ENCODE measurements at places on chromosomes 1 and 21. TPM values are rescaled to one million over a fixed set of nuclear protein-coding genes. Genes with fewer than 3 reads are reported as not detected.

Gene OLIG2
- not detected for total RNA-seq

- no peak for DNase-seq
These were observed 760.8 kb upstream of the TPTE start for GRCh38 chr21:9760398-9761074.

DNA sequence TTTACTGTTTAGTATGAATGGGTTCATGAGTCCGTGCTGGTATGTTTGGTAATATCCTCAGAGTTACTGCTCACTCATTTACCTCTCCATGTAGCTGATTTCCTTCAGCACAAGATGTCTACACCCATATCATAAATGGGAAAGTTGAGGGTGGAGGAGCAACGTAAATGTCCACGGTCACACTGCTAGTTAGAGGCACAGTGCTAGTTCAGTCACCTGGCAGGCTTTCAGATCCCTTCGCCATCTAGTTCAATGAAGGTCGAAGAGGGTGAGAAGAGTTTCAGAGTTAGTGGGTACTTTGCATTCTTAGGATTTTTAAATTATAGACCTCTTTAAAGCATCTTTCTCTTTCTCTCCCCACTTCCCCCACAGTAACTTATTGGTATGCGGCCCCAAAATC is 218.8 kb downstream of the ZP4 start:
- DNase-seq: no peak

Gene GBP7
- total RNA-seq: 0.63 TPM

Gene PERM1
- total RNA-seq: not detected

GRCh38 chr1:110370827-110371226 is 20.0 kb downstream of the SLC16A4 start:
- no peak for DNase-seq

DNA sequence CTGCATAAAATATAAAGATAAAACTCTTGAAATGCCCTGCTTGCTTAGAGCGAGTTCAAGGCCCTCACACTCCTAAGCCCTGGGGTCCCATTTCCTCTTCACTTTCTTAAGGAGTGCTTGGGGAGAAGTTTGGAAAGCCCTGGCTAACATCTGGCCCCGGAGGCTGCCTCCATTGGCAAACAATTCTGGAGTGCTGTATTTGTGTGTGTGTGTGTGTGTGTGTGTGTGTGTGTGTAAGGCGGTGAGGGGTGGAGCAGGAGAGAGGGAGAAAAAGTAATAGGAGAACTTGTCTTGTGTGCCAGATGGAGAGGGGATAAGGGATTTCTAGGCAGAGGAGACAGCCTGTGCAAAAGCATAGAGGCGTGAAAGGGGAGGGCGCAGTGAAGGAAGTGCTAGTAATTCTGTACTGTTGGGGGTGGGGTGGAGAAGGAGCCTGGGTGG is 578 bp upstream of the TRIM62 start:
- DNase-seq: peak; percentile 61

DNA sequence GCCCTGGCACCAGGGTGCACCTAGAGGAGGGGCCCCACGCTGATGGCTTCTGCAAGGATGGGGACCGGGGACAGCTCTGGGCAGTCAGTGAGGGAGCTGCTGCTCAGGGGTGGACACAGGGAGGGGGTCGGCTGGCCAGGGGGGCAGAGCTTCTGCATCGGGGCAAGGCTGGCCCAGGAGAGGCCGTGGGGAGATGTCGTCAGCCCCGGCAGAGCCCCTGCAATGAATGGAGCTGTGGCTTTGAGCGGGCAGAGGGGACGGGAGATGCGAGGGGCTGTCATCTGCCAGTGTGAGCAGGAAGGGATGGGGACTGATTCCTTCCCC is 31.8 kb downstream of the SLX9 start:
- no peak for DNase-seq

DNA sequence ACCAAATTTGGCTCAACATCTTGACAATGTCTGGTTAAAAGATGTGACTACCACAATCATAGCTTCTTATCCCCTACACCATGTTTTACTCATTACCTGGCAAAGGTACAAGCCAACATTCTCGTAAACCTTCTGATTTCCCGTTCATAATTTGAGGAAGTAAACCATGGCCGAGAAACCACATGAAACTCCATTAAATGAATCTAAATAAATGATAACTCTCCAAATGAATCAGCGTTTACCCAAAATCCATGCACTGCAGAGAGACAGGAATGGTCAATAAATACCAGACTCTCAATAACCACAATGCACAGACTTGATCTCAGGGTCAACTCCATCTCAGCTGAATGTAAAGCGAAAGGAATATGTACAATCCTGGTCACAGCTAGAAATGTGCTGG is 125.2 kb downstream of the TYW3 start:
- no peak for DNase-seq

Gene TMPRSS15
- 0.07 TPM for total RNA-seq

DNA sequence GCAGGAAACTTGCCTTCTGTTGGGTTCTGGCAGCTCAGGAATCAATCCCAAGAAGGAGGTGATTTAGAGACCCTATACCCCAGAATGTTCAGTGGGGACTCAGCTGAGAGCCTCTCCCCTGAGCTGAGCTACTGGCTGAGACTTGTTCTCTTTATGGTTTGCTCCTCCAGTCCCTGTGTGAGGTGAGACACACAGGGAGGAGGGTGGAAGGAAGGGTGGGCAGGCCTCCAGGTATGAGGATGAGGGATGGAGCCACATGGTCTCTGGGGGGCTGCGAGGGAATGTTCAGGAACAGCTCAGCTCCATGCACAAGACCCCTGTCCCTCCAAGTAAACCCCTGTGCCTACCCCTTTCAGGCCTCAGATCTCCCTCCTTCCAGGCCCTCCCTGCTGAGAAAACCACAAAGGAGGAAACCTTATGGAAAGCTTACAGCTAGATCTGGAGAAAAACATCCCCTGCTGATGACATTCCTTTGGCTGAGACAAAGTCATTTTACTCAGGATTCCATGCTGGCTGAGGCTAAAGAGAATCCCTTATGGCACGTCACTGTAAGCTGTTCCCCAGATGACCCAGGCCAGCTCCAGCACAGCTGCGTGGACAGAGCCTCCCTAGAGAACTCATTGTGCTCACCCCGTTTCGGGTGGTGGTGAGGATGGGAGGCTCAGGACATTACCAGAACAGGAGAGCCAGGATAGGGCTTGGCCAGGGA is 91.5 kb upstream of the IPO9 start:
- peak; percentile 41 for DNase-seq

DNA sequence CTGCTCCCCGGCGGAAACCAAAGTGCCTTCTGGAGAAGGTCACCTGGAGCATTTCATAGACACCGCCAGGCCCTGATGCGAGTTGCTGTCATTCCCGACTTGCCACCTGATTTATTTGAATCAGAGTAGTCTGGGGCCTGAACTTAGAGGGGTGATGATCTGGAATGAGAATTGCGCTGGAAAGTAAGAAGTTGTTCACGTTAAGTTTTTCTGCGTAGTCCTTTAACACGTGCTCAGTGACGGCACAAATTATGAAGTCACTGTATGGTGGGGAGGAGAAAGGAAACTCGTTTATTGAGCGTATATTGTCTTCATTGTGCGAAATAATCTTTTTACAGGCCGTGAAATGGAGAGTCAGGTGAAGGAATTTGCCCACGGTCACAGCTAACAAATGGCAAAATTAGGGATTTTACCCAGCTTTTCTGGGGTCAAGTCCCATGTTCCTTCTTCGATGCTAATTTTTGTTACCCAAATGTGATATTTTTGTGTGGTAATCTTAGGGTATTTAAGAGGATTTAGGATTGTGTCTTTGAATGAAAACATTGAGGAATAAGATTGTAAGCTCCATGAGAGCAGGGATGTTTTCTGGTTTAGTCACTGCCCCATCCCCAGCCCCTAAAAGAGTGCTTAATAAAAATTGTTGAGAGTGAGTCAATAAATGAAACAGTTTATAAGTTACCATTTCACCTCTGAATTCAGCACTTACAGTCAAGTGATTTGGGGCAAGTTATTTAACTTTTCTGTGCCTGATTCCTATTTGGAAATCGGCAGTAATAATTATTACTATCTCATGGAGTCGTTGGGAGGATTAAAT is 46.4 kb upstream of the NBL1 start:
- peak; percentile 61 for DNase-seq

DNA sequence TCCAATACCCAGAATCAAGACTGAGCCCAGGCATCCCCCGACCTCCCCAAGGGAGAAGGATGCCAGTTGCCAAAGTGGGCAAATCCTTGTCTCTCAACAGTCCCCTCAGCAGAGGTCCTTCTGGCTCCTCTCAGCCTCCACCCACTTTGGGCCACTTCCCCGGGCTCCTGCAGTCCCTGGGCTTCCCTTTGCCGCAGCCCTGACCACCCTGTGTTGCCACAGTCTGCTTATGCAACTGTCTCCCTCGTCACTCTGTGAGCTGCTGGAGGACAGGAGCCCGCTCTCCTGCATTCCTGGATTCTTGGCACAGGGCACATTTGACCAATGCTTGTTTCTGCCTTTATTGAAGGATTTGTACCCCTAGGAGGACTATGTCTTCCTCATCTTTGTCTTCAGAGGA is 2.9 kb upstream of the LRP8 start:
- no peak for DNase-seq

DNA sequence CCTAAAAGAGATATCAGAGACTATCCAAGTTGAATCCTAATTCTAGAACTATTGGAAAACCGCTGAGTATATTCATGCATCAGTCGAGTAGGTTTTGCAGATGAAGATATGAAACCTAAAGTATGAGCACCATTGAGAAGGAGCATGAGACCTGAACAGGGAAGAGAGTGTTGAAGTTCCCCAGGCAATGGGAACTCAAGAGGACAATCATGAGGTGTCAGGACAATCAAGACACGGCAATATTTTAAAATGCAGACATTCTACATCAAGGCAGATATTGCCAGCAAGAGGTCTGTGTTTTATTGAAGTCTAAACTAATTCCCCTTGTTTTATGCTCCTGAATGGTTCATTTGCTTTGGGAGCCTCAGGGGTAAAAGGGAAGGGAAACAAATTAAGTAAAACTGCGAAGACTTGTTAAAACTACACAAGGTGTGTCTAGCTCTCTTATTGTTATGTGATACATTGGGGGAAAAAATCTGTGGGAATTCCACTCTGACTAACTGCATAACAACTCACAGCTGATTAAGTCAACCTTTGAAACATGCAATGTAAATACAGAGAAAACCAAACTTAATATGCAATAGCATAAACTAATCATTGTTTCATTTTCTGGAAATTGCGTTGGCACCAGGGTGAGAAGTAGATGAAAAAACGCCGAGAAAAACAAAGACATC is 347.9 kb upstream of the ADGRL2 start:
- DNase-seq: no peak

Gene IGSF3
- total RNA-seq: 27.2 TPM

Gene ZCCHC17
- 25.9 TPM for total RNA-seq

DNA sequence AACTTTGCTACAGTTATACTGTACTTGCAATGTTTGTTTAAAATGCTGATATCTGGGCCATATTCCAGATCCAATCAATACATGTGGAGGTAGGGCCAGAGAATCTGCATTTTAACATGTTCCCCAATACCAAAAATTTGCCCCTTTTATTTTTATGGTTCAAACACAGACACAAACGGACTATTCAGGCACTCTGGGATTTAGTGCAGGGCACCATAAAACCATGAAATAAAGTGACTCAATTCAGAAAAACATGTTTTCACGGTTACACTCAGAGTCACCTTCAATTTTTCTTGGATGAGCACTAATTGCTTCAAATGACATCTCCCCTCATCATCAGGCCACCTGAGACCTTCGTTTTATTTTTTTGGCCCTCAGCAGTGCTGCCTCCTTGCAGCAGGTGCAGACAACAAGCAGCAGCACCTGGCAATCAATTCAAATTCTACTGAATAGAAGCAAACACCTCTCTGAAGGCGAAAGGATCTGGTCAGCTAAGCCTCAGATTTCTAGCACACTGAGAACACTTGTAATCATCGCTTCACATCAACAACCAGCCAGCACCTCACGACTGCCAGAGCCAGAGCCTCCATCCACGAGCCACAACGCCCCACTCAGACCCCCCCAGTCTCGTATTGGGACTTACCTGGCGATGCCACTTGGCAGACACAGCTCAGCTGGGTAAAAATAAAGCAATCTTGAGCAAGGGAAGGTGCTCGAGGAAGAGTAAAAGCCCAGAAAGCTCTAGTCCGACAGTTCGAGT is 1.1 kb downstream of the ERO1B start:
- peak; percentile 18 for DNase-seq

DNA sequence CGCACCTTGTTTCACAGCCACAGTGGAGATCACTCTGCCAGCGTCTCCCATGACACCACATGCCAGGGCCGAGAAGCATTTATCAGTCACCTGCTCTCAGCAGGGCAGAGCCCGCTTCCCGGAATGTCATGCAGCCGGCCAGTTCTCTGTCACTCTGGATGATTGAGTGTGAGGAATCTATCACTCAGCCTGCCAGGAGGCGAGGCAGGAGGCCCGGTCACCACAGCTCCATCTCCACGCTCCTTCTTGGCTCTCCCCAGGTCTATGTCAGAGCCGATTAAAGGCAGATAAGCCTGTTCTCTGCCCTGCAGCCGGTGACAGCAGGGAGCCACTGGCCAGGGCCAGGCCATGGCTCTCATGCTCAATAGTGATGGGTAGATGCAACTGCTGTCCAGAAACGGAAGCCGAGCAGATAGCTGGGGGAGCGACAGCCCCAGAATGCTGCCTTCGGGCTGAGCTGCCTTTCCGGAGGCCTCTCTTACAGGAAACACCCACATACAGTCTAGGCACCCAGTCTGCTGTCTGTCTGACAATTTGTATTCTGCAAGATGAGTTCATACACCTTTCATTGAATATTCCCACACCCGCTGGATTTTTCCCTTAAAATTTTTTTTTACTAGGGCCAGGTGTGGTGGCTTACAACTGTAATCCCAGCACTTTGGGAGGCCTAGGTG is 64.1 kb downstream of the ACTL8 start:
- no peak for DNase-seq

GRCh38 chr1:9990944-9991343 is 6.1 kb upstream of the RBP7 start:
- DNase-seq: no peak

Gene IGFN1
- 0.04 TPM for total RNA-seq

DNA sequence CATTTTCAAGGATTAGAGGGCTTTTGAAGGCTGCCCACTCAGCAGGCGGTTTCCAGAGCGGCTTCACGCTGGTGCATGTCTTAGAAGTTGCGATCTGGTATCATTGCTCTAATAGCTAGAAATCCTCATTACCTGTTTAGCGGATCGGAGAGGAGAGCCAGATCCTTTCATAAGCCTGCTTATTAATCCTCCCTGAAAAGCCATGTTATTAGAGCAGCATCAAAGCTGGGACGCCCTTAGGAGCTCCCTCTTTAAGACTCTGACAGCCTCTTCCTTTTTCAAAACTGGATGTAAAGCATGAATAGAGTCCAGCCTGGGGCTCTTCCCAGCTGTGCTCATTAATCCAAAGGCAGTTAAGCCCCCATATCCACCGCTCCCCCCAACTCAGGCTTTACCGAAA is 13.9 kb upstream of the CTSE start:
- DNase-seq: no peak

DNA sequence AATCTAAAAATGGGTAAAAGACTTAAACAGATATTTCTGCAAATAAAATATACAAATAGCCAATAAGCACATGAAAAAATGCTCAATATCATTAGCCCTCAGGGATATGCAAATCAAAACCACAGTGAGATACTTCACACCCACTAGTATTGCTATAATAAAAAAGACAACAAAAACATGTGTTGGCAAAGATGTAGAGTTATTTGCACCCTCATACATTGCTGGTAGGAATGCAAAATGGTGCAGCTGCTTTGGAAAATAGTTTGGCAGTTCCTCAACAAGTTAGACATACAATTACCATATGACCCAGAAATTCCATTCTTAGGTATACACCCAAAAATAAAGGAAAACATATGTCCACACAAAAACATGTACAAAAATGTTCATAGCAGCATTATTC is 30.2 kb downstream of the ZZZ3 start:
- no peak for DNase-seq

All from hepatocyte (in vitro differentiated cells).